Activated CD8-positive, alpha-beta T cell treated with anti-CD3 and anti-CD28 coated beads, Interleukin-2, amount 10 ng/mL, durations not matched to agents 7 days and 5 days (primary cell): ENCODE measurements at places on chromosomes 2 and 18. TPM values are rescaled to one million over a fixed set of nuclear protein-coding genes. Genes with fewer than 3 reads are reported as not detected.
A peak's percentile ranks its signal among the peaks of the same experiment; 100 is the strongest.

PCGF1 gene
- 20.3 TPM for total RNA-seq

UGT1A3 gene
- total RNA-seq, result not detected

ASPRV1 gene
- total RNA-seq, result 0.74 TPM

PCARE gene
- total RNA-seq, result not detected

- DNase-seq, result no peak
Observed at GRCh38 chr2:202337706-202338346, 38.3 kb upstream of the BMPR2 start.

DNA sequence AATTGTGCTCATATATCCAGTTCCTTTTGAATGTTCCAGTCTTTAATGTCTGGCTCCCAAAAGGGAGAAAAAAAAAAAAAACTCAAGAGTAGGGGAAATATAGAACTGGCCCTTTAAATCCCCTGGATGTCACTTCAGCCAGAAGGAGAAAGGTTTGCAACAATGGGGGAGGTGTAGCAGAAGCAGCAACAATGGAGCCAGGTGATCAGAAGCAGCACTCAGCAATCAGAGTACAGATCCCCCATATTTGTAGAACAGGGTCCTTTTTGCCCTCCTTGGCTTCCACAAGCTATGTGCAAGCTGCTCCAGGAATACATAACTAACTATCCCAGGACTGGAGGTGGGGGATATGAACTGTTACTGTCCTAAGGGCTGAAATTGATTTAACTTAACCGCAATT, 25.8 kb upstream of the ZNF397 start:
- no peak for DNase-seq

DNA sequence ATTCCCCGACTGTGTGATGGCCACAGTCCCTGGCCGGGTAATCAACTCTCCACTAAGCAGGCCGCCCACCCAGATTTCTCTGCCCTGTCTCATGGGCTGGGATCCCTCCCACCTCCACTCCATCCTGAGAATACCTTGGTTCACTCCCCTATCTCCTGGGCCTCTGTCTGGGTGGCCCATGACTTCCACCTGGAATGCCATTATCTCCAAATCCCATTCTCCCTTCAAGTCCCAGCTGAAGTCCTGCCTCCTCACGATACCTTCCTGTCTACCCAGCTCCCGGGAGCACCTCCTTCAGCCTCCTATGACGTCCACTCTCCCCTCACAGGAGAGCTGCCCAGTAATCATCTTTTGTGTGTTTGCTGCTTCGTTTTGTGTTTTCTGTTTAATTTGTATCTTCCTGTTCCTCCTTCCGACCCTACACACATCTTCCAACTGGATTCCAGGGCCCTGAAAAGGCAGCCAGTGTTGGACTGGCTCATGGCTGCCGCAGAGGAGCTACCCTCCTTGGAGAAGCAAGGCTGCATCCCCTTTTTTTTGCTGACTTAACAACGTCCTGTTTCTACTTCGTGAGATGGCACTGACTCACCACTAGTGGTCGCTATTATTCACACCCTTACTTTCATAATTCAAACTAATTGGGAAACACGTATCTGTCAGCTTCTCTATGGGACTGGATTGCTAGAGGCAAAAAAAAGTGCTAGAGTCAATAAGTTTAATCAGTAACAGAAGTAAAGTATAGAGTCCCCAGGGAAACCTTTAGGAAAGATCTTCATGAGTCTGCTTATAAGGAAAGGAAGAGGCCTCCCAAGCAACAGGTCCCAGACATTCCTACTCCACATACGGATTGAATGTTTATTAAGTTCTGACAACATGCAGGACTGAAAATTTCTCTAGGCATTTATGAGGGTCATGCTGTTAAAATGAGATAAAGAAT, 171.9 kb upstream of the GATA6 start:
- peak; percentile 26 for DNase-seq

GRCh38 chr18:59374128-59374527, 15.1 kb upstream of the LMAN1 start:
- DNase-seq, result no peak

- no peak for DNase-seq
Observed at GRCh38 chr18:45100321-45101105, 419.8 kb downstream of the SETBP1 start.

DNA sequence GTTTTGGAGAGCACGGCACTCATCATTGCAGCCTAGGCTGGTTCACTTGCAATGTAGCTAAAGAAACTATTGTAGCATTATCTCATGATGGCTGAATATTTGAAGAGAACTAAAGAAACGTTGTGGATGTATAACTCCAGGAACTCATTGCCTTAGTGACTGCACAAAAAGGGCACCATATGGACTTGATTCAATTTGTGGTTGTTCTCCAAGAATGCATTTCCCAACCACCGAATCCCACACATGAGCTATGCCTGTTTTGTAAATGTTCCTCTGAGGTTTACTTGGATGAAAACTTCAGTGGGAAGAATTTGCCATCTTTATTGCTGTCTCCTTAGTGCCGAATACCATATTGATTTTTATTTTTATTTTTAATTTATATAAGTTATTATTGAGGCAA, 43.5 kb downstream of the DOK6 start:
- DNase-seq, result no peak
